HCT116 (cell line): ENCODE measurements at places on chromosomes 2 and 18. TPM values are rescaled to one million over a fixed set of nuclear protein-coding genes. Genes with fewer than 3 reads are reported as not detected.

DNA sequence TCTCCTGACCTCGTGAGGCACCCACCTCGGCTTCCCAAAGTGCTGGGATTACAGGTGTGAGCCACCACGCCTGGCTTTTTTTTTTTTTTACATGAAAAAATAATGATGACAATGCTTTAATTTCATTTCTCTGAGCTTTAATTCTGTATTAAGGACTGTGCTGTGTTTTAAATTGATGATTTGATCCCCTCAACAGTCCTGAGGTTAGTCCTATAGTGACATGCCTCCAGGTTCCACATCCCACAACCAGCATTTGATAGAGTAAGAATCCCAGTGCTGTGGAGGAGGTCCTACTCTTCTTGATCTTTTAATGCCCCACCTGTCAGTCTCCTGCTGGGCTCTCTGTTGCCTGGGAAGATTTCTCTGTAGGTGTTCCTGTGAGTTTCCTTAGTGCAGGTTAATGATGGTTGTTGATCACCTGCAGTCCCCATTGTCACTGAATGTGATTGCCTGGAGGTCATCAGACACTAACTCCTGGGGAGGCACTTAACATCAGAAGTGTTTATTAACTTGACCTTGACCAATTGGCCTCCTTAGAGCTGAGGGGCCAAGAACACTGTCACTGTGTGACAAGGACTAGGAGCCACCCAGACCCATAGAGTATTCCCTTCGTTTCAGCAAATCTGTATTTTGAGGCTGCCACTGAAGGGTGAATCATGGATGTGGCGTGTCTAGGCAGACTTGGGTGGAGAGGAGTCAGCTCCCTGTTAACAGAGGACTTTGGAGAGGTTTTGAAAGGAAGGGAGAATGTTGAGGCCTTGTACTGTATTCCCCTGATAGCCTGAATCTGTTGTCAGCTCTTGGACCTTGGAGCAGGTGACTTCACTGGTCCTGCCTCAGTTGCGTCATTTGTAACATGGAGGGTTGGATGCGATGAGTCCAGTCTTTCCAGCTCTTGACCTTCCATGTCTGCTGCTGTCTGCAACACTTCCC is 11.5 kb downstream of the ASAP2 start:
- DNase-seq, result no peak
- no peak overlapping the region for H3K27ac ChIP-seq
- no peaks in the 10 kb centered on the region for H3K36me3 ChIP-seq

REG1B gene
- total RNA-seq, result 4.2 TPM

GALNT5 gene
- total RNA-seq, result 3.9 TPM

GCG gene
- not detected for total RNA-seq

MDH1B gene
- total RNA-seq, result 3.7 TPM

GRCh38 chr2:11930211-11930761 is 183.9 kb downstream of the LPIN1 start:
- no peak overlapping the region for H3K4me3 ChIP-seq
- no peaks in the 10 kb centered on the region for H3K4me1 ChIP-seq
- H3K27me3 ChIP-seq, result no peaks in the 10 kb centered on the region
- H3K27ac ChIP-seq, result no peak overlapping the region
- DNase-seq, result no peak
- H3K36me3 ChIP-seq, result no peaks in the 10 kb centered on the region

DNA sequence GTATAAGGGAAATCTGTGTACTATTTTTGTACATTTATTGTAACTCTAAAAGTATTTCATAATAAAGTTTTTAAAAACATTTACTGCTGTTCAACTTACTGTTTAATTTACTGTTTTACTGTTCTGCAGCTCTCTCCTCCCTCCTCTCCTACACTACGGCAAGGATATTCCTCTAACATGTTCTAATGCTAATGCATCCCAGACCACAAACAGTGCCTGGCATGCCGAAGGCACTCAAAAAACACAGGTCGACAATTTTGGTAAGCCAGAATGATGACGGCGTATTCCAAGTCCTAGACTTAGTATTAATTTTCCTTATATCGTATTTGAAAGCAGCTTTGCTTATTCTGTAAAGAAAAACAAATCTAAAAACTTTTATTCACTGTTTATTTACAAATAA is 13.3 kb downstream of the MGAT4A start:
- no peak for DNase-seq
- no peak overlapping the region for H3K27ac ChIP-seq
- H3K4me1 ChIP-seq, result no peaks in the 10 kb centered on the region
- no peaks in the 10 kb centered on the region for H3K27me3 ChIP-seq
- H3K4me3 ChIP-seq, result no peak overlapping the region

DNA sequence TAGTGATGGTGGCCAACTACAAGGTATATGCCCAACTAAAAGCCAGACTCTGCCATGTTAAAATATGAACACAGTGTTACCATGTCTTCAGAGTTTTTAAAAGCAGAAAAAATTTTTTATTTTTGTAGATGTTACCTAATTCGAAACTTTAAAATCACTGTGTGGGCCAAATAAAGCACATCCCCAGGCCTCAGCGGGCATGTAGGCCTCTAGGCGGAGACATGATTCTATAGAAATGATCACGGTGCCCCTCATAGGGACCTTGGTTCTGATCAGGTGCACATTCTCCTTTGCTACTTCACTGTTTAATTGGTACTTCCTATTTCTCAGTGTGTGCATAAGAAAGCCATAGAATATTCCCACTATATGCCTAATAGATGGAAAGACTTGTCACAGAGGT is 349.2 kb downstream of the XIRP2 start:
- no peaks in the 10 kb centered on the region; the same call in 1 of the 2 replicates for H3K27me3 ChIP-seq
- H3K27ac ChIP-seq, result no peak overlapping the region
- H3K4me1 ChIP-seq, result no peaks in the 10 kb centered on the region
- H3K4me3 ChIP-seq, result no peak overlapping the region

- H3K4me1 ChIP-seq, result no peaks in the 10 kb centered on the region
- H3K4me3 ChIP-seq, result no peak overlapping the region
- H3K27ac ChIP-seq, result no peak overlapping the region
- DNase-seq, result no peak
- no peaks in the 10 kb centered on the region for H3K27me3 ChIP-seq
These were observed 70.1 kb downstream of the EML4 start for GRCh38 chr2:42239289-42239661.

GRCh38 chr18:79626905-79627749 is 52.5 kb upstream of the CTDP1 start:
- no peaks in the 10 kb centered on the region for H3K36me3 ChIP-seq
- H3K4me1 ChIP-seq, result no peaks in the 10 kb centered on the region
- no peak overlapping the region for H3K27ac ChIP-seq
- H3K4me3 ChIP-seq, result no peak overlapping the region
- no peak for DNase-seq

GRCh38 chr2:157217409-157217808 is 40.1 kb upstream of the GALNT5 start:
- no peak overlapping the region for H3K27ac ChIP-seq
- no peak overlapping the region for H3K4me3 ChIP-seq
- no peaks in the 10 kb centered on the region for H3K36me3 ChIP-seq

DNA sequence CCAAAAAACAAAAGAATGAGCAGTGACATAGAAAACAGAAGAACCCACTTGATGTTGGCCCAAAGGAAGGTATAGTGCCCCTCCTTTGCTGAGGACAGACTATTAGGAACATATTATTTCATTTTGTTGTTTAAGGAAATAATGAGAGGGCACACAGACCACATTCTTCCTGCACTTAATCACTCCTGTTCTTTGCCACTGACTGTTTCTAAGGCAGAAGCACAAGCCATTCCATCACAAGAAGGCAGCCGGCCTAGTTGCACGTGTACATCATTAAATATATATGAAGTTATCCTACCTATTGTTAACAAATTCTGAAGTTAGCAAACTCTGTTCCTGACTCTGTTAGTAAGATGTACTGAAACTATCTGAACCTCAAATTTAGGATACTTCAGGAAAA is 110.0 kb downstream of the LNPK start:
- H3K27ac ChIP-seq, result no peak overlapping the region
- H3K36me3 ChIP-seq, result no peaks in the 10 kb centered on the region
- H3K4me1 ChIP-seq, result no peaks in the 10 kb centered on the region
- no peaks in the 10 kb centered on the region for H3K27me3 ChIP-seq
- no peak overlapping the region for H3K4me3 ChIP-seq

PFN4 gene
- total RNA-seq, result not detected

CXCR1 gene
- total RNA-seq, result not detected

DNA sequence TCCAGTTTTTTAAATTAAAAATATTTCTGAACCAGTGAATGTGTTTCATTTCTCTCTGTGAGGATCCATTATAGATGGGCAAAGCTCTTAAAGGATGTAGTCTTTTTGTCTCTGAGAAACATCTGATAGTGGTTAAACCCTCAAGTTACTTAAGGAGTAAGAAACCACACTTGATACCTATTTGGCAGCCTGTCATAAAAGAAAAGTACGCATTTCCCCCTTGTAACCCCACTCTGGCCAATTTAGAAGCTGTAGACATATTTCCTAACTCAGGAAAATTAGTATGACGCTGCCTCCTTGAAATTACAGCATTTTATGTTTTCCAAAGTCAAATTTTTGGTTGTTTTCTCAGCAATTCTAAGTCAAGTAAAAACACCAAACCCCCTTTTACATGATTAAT is 2.0 kb downstream of the STAT4 start:
- no peak for DNase-seq
- no peaks in the 10 kb centered on the region; the same call in 1 of the 2 replicates for H3K4me1 ChIP-seq
- no peak overlapping the region for H3K4me3 ChIP-seq
- no peaks in the 10 kb centered on the region for H3K27me3 ChIP-seq

ABCG5 gene
- total RNA-seq, result not detected

SUPT7L gene
- 25.2 TPM for total RNA-seq

TMEFF2 gene
- total RNA-seq, result not detected

GRCh38 chr2:233818639-233819621 is 35.4 kb downstream of the HJURP start:
- H3K27ac ChIP-seq, result no peak overlapping the region
- H3K4me3 ChIP-seq, result no peak overlapping the region
- H3K4me1 ChIP-seq, result no peaks in the 10 kb centered on the region
- no peak for DNase-seq

GRCh38 chr18:42530276-42530675 is 575.2 kb downstream of the PIK3C3 start:
- H3K4me3 ChIP-seq, result no peak overlapping the region
- DNase-seq, result no peak

MAL gene
- total RNA-seq, result not detected

DNA sequence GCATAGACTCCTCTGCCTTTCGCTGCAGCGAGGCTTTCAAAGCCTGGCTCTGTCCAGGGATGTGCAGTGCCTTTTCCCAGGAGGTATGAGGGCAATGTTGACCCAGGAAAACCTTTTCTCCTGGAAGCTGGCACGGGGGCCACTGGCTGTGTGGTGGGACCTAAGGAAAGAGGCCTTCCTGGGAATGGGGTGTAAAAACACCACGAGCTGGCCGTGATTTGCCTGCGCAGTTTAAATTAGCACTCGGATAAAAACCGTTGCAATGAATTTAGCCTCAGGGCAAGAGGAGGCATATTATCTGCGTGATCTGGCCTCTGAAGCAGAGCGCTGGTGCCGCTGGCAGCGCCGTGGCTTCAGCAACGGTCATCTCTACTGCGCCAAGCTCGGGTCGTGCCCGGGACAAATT is 3.0 kb downstream of the OSR1 start:
- H3K36me3 ChIP-seq, result no peaks in the 10 kb centered on the region; the same call in 1 of the 2 replicates
- H3K27ac ChIP-seq, result no peak overlapping the region
- H3K27me3 ChIP-seq, result no peaks in the 10 kb centered on the region
- no peak for DNase-seq
- H3K4me3 ChIP-seq, result no peak overlapping the region
- no peaks in the 10 kb centered on the region for H3K4me1 ChIP-seq

DNA sequence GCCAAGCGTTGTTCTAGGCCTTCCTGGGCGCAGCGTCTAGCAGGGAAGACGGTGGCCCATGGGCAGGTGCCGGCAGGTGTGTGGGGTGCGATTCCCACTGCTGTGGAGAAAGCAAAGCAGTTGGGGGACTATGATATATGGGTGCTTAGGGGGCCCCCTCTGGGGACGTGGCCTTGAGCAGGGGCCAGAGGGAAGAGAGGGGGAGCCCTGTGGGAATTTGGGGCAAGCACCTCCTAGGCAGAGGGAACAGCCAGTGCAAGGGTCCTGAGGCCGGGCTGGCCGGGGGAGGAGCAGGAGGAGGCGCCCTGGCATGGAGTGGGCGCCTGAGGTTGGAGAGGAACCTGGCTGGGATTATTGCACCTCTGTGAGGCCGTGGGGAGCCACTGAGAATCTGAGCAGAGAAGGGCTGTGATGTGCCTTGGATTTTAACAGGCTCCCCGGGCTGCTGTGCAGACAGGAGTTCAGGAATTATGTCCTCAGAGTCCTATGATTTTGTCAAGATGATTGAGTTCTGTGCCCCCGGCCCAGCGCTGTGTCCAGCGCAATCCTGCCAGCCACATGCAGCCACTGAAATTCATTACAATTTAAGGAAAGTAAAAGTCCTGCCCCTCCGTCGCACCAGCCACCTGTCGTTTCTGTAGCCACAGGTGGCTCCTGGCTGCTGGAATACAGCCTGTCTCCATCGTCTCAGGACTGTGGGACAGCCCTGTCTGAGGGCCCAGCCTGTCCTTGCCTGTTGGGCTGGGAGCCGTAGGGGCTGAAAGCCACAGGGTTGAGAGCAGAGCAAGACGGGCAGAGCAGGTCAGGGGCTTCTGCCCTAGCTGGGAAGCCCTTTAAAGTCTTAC is 9.1 kb upstream of the KLHL30 start:
- no peaks in the 10 kb centered on the region for H3K27me3 ChIP-seq
- no peak overlapping the region for H3K27ac ChIP-seq
- no peaks in the 10 kb centered on the region for H3K4me1 ChIP-seq
- no peak overlapping the region for H3K4me3 ChIP-seq
- H3K36me3 ChIP-seq, result no peaks in the 10 kb centered on the region
- no peak for DNase-seq

SULT1C4 gene
- not detected for total RNA-seq
